ENCODE measurements at places on chromosomes 3 and 15. TPM values are rescaled to one million over a fixed set of nuclear protein-coding genes. Genes with fewer than 3 reads are reported as not detected.
A peak's percentile ranks its signal among the peaks of the same experiment; 100 is the strongest.

GLCE gene
- total RNA-seq: 17.8 TPM

DNA sequence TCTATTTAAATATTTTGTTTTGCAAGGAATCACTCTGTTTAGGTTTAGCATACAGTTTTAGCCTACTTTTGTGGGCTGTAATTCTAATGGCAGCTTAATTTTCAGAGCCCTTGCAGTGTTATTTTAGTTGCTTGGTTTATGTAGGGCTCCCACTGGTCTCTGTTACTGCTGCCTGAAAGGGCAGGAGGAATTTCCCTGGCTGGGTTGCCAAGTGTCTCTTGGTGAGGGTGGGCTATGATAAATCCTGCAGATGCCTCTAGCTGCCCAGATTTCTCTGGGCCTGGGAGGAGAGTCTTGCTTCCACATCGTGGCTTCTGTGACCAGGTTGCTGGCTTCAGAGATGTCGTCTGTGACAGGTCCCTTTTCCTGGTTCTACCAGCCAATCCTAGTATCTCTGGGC is 36.2 kb downstream of the ILDR1 start:
- DNase-seq: no peak

EPHA3 gene
- total RNA-seq: 22.1 TPM

DNA sequence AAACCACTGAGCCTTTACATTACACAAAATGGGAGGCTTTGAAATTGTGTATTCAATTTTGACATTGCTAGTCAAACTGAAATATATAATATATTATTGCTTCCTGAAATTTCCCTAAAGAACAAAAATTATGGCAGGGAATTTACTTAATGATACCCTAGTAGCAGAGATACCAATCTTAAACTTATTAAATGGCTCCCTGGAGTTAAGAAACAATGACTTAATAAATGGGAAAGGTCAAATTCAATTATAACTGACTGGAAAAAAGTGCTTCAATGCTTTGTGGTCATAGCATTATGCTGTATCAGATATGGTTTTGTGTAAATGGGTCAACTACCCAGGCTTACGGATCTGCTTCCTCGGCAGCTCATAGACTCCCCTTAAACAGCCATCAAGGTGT is 244.1 kb downstream of the CNTN3 start:
- no peak for DNase-seq

- DNase-seq: no peak
These were observed 261.3 kb upstream of the TLE3 start for GRCh38 chr15:70358871-70359647.

CCDC54 gene
- not detected for total RNA-seq

- no peak for DNase-seq
These were observed 129.2 kb upstream of the SUCLG2 start for GRCh38 chr3:67783281-67784250.

DNA sequence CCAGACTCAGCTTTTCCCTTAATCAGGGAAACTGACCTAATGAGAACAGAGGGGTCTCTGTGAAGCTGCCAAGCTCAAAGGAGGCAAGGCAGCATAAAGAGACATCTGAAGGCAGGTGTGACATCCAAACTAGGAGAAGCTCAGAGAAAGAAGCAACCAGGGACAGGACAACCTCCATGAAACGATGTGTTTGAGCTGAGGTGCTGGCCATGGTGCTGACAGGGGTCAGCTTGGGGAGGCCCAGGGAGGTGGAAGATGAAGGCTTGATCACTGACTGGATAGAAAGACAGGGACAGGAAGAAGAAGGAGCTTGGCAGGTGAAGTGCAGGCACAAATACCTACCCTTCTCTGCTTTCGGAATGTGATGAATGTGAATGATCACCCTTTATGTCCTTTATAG is 179.5 kb upstream of the NSMCE3 start:
- peak; percentile 22 for DNase-seq

PLCD1 gene
- 36.9 TPM for total RNA-seq

DNA sequence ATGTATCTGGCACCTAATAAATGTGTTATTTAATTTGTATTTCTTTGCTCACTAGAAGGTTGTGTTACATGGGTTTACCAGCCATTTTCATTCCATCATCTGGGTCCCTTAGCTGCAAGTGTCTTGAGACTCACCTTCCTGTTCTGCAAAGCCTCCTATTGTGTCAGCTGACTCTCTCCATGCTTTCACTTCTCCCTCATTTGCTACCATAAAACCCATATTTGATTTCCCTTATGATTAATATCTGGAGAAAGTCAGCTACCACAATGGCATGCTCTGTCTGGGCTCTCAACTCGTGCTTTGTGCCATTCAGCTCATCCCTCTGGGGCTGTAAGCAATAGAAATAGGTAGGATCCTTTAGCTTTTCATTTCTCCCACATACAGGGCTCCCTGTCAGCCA is 79.5 kb upstream of the EIF1B start:
- DNase-seq: no peak

DNA sequence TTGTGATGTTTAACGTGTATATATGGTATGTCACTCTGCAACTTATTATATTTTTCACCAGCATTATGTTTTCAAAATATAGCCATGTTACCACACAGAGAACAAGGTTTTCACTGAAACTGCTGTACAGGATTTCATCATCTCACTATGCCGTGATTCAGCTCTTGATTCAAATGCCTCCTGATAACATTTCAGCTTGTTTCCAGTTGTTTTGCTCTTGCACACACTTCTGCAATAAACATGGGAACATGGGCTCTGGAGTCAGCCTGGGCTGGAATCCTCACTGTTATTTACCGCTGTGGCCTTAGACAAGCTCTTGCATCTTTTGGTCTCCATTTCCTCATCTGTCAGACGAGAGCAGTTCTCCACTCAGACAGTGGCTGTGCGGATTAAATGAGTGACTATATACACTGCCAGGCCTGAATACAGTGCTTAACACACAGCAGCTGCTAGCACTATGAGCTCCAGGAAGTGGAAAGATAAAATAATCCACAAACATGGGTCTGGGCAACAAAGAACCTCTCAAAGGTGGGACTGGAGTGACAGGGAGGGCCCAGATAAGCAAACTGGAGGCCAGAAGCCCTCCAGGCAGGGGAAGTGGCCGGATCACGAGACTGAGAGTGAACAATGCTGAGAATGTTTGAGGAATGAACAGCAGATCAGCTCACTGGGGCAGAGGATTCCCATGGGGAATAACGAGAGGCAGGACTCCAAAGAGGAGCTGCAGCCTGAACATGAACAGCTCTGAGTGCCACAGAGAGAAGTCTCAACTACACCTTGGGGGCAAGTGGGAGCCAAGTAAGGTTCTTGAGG is 17.7 kb downstream of the NTRK3 start:
- no peak for DNase-seq
